OCI-LY7 (cell line): ENCODE measurements at places on chromosomes 5 and 9. TPM values are rescaled to one million over a fixed set of nuclear protein-coding genes. Genes with fewer than 3 reads are reported as not detected.
A peak's percentile ranks its signal among the peaks of the same experiment; 100 is the strongest.

GRCh38 chr9:76394960-76395252, 680 bp upstream of the RFK start:
- peak; percentile 72 for DNase-seq

DNA sequence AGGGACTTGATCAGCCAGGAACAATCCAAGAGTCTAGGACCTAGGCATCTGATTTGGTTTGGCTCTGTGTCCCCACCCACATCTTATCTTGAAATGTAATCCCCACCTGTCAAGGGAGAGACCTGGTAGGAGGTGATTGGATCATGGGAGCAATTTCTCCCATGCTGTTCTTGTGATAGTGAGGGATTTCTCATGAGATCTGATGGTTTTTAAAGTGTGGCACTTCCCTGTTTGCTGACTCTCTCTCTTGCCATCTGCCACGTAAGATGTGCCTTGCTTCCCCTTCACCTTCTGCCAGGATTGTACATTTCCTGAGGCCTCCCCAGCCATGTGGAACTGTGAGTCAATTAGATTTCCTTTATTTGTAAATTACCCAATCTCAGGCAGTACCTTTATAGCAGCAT, 201.7 kb upstream of the ACTBL2 start:
- DNase-seq = no peak

The SLIT3 gene
- total RNA-seq = not detected in 2 replicates

The CER1 gene
- total RNA-seq = not detected in 2 replicates

The IQGAP2 gene
- 48.7 and 50.2 TPM in 2 replicates for total RNA-seq

The SPINK1 gene
- not detected in 2 replicates for total RNA-seq

The C9orf50 gene
- not detected in 2 replicates for total RNA-seq
